Neural progenitor cell (in vitro differentiated cells): ENCODE measurements at places on chromosomes 2 and 18. TPM values are rescaled to one million over a fixed set of nuclear protein-coding genes. Genes with fewer than 3 reads are reported as not detected.

The TTL gene
- 53.2 and 81.3 TPM in 2 replicates for total RNA-seq

- no peak for DNase-seq
Measured at GRCh38 chr2:144131042-144131441, 388.9 kb downstream of the ZEB2 start.

- no peak for DNase-seq
Measured at GRCh38 chr2:230921806-230922595, 3.0 kb downstream of the GPR55 start.

The PLCD4 gene
- 0.12 and 1.1 TPM in 2 replicates for total RNA-seq

- no peak for DNase-seq
Measured at GRCh38 chr2:170485254-170486026, 229.7 kb upstream of the SP5 start.

DNA sequence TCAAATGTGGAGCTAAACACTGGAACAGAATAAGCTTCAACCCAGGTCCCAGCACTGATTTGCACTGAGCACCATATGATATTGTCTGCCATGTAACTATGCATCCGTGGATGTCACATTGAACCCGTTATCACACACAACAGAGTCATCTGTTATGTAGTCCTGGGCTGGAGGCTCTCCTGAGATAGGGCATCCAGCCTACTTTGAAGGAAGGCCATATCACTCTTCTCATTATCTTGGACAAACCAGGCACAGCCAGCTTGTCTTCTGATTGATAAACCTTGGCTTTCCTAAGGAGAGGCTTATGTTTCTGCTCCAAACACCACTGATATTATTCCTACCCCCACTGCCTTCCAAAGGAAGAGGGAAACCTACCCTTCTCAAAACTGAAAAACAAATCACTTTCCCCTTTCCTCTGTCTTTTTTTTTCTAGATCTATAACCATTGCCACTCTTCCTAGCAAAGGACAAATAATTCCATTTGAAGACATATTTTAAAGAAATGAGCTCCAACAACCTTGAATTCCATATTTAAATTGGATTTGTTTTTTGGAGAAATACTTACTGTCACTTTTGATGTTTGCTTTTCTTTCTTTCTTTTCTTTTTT is 16.4 kb downstream of the RSAD2 start:
- DNase-seq: no peak

GRCh38 chr2:160141912-160142311 is 58.2 kb downstream of the ITGB6 start:
- DNase-seq: no peak

DNA sequence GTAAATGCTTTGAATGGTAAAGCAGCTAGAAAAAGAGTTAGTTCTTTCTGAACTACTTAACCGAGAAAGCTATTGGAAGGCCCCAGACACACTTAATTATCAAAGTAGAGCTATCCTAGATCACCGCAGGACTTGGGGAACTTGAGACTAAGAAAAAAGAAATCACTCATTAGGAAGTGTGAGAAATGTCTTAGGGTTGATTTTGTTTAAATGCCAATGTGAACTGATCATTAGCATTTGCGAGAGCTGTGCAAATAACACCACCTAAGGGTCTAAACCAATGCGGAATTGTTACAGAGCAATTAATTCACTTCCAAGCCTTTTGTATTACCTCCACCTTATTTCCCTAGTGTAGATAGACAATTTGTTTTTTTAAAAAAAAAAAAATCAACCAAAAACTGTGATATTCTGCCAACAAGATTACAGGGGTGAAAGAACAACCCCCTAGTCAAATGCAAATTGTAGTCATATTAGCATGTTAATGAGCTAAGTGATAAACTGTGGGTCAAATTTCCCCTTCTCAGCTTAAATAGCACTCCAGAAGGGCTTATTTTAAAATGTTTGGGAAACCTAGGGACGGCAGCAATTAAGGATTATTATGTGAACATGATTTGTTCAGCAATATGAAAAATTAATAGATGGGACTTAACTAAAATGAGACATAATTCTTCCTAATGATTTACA is 246.2 kb upstream of the STON1 start:
- no peak for DNase-seq

DNA sequence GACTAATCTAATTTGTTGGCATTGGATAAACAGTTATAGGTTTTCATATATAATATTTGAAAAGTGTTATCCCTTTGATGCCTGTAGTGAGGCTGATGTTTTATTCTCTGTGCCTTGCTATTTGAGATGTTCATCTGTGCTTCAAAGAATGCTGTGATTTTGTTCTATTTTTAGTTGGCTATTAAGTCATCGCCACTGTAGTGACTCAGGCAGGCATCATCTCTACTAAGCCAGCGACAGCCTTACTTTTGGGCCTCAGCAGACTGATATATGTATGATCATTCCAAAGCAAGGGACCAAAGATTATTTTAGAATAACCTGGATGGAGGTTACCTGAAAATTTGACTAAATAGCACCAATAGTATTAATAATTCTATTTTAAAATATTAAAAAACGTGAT is 1674.5 kb upstream of the NXPH2 start:
- no peak for DNase-seq

DNA sequence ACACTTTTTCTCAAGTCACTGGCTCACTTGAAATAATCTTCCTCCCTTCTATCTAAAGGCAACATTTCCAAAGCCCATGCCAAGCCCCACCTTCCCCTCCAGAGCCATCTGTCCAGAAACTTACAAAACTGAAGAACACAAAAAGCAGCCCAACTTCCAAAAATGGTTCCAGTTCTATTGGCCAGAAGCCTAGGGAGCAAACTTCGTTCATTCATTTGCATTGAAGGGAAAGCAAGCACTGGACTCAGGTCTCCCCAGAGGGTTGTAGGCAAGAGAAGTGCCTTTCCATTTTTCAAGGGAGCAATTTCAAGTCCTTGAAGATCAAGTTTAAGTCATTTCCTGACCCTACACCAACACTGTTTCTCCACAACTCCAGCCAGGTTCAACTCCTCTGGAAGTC is 585.0 kb downstream of the BCL11A start:
- DNase-seq: no peak

The CDH2 gene
- total RNA-seq: 333 and 459 TPM in 2 replicates

GRCh38 chr2:176160986-176161824 is 4.1 kb downstream of the HOXD3 start:
- no peak for DNase-seq
